ENCODE measurements at places on chromosomes 4 and X. TPM values are rescaled to one million over a fixed set of nuclear protein-coding genes. Genes with fewer than 3 reads are reported as not detected.

DNA sequence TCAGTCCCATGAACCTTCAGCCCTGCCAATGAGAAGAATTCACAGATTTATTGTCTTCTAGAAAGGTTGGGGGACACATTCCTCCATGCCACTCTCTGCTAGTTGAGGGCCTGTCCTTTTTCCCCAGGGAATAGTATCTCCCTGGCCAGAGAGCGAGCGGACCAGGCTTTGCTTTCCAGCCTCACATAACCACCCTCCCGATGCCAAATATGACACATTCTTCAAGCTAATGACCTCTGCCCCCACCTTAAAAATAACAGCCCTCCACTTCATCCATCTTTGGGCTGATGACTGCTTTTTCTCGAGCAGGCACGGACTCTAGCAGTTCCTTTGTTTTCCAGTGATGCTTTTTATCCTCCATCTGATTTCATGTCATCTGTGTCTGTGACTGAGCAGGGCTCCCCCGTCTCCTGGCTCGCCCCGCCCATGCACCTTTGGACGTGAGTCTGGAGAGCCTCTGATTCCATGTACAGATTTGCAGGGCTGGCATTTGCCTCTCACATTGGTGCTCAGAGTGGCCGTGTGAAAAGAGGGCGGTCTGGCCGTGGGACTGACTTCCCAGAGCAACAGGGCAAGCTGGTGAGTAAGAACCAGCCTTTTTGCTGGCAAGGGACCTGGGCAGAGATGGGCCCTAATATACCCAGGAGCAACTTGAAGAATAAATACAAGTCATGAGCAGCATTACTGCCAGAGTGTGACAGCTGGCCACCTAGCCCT, 279.8 kb downstream of the BCOR start:
- no peak overlapping the region for H3K4me3 ChIP-seq
- DNase-seq, result no peak
- peaks cover 5% of the 10 kb centered on the region for H3K4me1 ChIP-seq
- H3K27ac ChIP-seq, result no peak overlapping the region

GRCh38 chr4:117328333-117328732, 243.0 kb upstream of the TRAM1L1 start:
- H3K4me3 ChIP-seq, result no peak overlapping the region
- H3K27me3 ChIP-seq, result no peaks in the 10 kb centered on the region
- DNase-seq, result no peak
- H3K4me1 ChIP-seq, result no peaks in the 10 kb centered on the region
- H3K36me3 ChIP-seq, result no peaks in the 10 kb centered on the region
- no peak overlapping the region for H3K27ac ChIP-seq

DNA sequence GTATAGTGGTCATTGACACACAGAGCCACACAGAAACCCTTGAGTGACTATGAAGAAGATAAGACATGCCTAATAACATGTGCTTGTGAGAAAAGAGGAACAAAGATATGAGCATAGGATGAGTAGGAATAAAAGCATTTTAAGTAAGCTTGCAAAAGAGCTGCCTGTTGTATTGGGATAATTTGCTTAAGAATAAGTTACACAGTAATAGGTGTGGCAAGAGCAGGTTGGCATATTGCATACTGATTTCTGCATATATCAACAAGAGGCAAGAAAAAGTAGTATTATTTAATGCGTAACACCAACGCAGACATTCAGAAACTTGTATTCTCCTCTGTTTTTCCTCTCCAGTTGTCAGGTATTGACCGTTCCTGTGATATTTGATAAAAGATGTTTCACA, 111.5 kb upstream of the UGT8 start:
- no peak for DNase-seq
- H3K27me3 ChIP-seq, result no peaks in the 10 kb centered on the region
- H3K4me3 ChIP-seq, result no peak overlapping the region
- H3K27ac ChIP-seq, result no peak overlapping the region
- H3K4me1 ChIP-seq, result peaks cover 6% of the 10 kb centered on the region

DNA sequence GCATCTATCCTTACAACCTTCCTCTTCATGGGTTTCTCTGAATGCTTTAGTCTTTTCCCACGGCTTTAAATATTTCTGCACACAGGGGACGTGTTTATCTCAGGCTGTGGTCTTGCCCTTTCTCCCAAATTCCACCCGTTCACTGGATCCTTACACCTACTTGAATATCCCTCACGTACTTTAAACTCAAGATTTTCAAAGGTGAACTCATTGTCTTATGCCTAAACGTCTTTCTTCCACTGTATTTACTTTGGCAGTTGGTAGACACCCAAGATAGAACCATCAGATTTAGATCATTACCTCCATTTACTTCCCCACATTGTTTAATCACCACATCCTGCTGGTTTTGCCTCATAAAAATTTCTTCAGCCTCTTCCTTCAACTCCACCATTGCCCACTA, 269.2 kb downstream of the CBLL2 start:
- peaks cover 6% of the 10 kb centered on the region for H3K4me1 ChIP-seq
- H3K36me3 ChIP-seq, result no peaks in the 10 kb centered on the region
- no peak overlapping the region for H3K4me3 ChIP-seq

GRCh38 chr4:6449746-6450369, 22.6 kb downstream of the PPP2R2C start:
- H3K4me3 ChIP-seq, result no peak overlapping the region
- DNase-seq, result no peak
- H3K27ac ChIP-seq, result no peak overlapping the region
- H3K36me3 ChIP-seq, result no peaks in the 10 kb centered on the region

Gene LINC00632
- total RNA-seq, result 152 TPM

- no peaks in the 10 kb centered on the region for H3K27me3 ChIP-seq
- no peak for DNase-seq
- peak overlapping the region; percentile 19 for H3K27ac ChIP-seq
- peaks cover 29% of the 10 kb centered on the region for H3K4me1 ChIP-seq
- H3K4me3 ChIP-seq, result no peak overlapping the region
Measured at GRCh38 chr4:2482693-2483092, 13.8 kb downstream of the RNF4 start.

Gene GAGE2A
- not detected for total RNA-seq

Gene GABRQ
- total RNA-seq, result 0.10 TPM

GRCh38 chr4:122960611-122961000, 38.2 kb upstream of the NUDT6 start:
- no peak for DNase-seq
- H3K27me3 ChIP-seq, result no peaks in the 10 kb centered on the region
- peaks cover 3% of the 10 kb centered on the region for H3K36me3 ChIP-seq
- no peak overlapping the region for H3K4me3 ChIP-seq

Gene SRPX2
- total RNA-seq, result 0.38 TPM

GRCh38 chr4:143273160-143273917, 63.3 kb upstream of the GAB1 start:
- H3K36me3 ChIP-seq, result no peaks in the 10 kb centered on the region
- H3K4me1 ChIP-seq, result no peaks in the 10 kb centered on the region
- no peak overlapping the region for H3K4me3 ChIP-seq

DNA sequence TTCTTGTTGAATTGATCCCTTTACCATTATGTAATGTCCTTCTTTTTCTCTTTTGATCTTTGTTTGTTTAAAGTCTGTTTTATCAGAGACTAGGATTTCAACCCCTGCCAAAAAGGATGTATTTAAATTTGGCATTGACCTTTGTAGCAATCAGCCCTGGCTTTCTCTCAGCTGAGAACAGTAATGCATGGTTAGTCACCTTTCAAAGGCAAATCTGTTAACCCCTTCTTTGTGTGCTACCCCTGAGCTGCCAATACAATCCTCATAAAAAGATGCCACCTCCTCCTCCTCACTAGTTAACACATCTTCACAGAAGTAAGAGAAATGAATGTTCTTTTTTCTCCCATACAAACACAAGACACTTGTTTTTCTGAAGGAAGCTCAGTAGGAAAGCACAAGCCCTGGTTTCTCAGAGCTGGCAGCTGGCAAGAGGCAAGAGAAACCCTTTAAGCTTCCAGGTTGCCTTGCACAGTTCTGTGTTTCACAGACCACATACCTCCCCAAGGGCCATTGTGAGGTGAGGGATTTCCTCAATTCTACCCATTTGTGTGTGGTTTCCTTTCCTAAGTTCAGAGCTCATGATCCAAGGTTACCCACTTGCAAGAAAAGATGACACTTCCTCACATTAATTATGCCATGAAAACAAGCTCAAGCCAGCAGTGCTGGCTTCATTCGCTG, 122.6 kb downstream of the RCHY1 start:
- no peaks in the 10 kb centered on the region for H3K4me1 ChIP-seq
- no peaks in the 10 kb centered on the region for H3K36me3 ChIP-seq
- no peaks in the 10 kb centered on the region for H3K27me3 ChIP-seq
- no peak overlapping the region for H3K27ac ChIP-seq
- no peak overlapping the region for H3K4me3 ChIP-seq

- H3K4me3 ChIP-seq, result no peak overlapping the region
- peaks cover 13% of the 10 kb centered on the region for H3K4me1 ChIP-seq
- H3K27me3 ChIP-seq, result peaks cover 8% of the 10 kb centered on the region
- DNase-seq, result no peak
- no peaks in the 10 kb centered on the region for H3K36me3 ChIP-seq
Measured at GRCh38 chr4:147739239-147739823, 7.4 kb downstream of the ARHGAP10 start.

Gene PAGE4
- not detected for total RNA-seq

- no peak overlapping the region for H3K27ac ChIP-seq
- H3K36me3 ChIP-seq, result peaks cover 12% of the 10 kb centered on the region
- no peak for DNase-seq
- H3K4me1 ChIP-seq, result peaks cover 7% of the 10 kb centered on the region
- H3K4me3 ChIP-seq, result no peak overlapping the region
Measured at GRCh38 chrX:109728173-109728535, 4.9 kb downstream of the ACSL4 start.

GRCh38 chr4:41430792-41431191, 107.2 kb upstream of the LIMCH1 start:
- H3K27me3 ChIP-seq, result no peaks in the 10 kb centered on the region
- DNase-seq, result no peak
- H3K4me1 ChIP-seq, result peaks cover 52% of the 10 kb centered on the region
- no peak overlapping the region for H3K4me3 ChIP-seq
- no peaks in the 10 kb centered on the region for H3K36me3 ChIP-seq

- no peak for DNase-seq
- no peaks in the 10 kb centered on the region for H3K27me3 ChIP-seq
- no peaks in the 10 kb centered on the region for H3K36me3 ChIP-seq
- H3K27ac ChIP-seq, result no peak overlapping the region
- H3K4me3 ChIP-seq, result no peak overlapping the region
Measured at GRCh38 chrX:79556800-79557199, 189.7 kb upstream of the ITM2A start.

DNA sequence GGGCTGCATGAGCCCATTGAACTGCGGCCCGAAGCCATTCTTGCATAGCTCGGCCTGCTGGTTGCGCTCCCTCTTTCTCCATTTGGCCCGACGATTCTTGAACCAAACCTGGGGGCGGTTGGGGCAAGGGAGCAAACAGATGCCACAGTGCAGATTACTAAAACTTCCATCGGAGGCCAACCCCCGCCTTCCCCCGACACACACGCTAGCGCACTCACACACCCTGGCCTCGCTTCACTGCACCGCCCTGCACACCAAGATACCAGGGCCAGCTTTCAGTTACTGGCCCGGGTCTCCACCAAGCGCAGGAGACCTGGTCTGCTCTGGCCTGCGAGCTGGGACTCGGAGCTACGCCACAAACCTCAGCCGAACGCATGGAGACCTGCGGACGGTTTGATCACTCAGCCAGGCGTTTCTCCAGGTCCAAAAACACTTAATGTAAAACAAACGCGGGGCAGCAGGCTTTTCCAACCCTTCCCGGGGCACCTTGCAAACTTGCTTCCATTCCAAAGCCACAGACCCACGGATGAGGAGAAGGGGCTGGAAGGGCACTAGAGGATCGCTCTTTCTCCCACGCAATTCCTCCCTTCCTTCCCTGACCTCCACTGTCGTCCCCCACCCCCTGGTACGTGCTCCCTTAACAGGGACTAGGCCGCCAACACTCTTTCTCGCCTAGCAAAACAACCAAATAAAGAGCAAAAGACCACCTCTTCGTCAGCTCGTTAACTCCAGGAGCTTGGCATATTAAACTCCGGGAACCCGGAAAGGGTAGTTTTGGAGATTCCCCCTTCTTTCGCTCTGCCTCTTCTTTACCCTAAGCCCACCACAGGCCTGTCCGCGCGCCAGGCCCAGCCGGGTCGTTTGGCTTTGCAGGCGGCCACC, 4.1 kb downstream of the PITX2 start:
- H3K27me3 ChIP-seq, result peaks cover 97% of the 10 kb centered on the region
- peak overlapping the region; percentile 21 for H3K4me3 ChIP-seq
- H3K4me1 ChIP-seq, result peaks cover 25% of the 10 kb centered on the region
- DNase-seq, result no peak
- no peaks in the 10 kb centered on the region for H3K36me3 ChIP-seq
- no peak overlapping the region for H3K27ac ChIP-seq

DNA sequence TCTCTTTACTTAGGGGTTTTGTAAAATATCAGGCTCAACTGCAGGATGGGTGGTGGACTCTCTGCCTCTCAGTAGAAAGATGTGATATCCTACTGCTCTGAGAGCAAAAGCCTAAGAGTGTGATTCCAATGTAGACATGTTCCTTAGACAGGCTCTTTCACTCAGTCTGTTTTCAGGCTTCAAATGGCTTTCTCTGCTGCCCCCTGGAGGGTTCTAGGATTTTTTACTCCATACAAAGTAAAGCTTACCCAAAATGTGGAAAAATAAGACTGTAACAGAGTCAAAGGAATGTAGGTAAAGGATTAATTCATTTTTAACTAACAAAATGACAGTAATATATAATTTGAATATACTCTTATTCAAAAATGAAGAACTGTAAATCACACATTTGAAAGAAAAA, 32.1 kb downstream of the ZGRF1 start:
- no peak overlapping the region for H3K4me3 ChIP-seq
- no peaks in the 10 kb centered on the region for H3K4me1 ChIP-seq

GRCh38 chrX:48068096-48068887, 3.1 kb downstream of the ZNF630 start:
- no peaks in the 10 kb centered on the region for H3K27me3 ChIP-seq
- H3K4me3 ChIP-seq, result no peak overlapping the region
- no peak for DNase-seq
- no peak overlapping the region for H3K27ac ChIP-seq

- H3K4me3 ChIP-seq, result no peak overlapping the region
- no peaks in the 10 kb centered on the region for H3K36me3 ChIP-seq
- H3K27ac ChIP-seq, result no peak overlapping the region
- H3K4me1 ChIP-seq, result peaks cover 7% of the 10 kb centered on the region
- DNase-seq, result no peak
Measured at GRCh38 chr4:32562010-32562409, 1841.8 kb downstream of the PCDH7 start.

- H3K4me3 ChIP-seq, result no peak overlapping the region
- H3K27me3 ChIP-seq, result peaks cover 29% of the 10 kb centered on the region
- no peaks in the 10 kb centered on the region for H3K36me3 ChIP-seq
- no peak overlapping the region for H3K27ac ChIP-seq
Measured at GRCh38 chr4:23828020-23828715, 61.7 kb downstream of the PPARGC1A start.

- H3K4me1 ChIP-seq, result no peaks in the 10 kb centered on the region
- H3K27me3 ChIP-seq, result peaks cover 8% of the 10 kb centered on the region
- no peak overlapping the region for H3K27ac ChIP-seq
- DNase-seq, result no peak
- no peak overlapping the region for H3K4me3 ChIP-seq
Measured at GRCh38 chrX:39532761-39533160, 565.0 kb downstream of the BCOR start.
